ENCODE measurements at places on chromosomes 2 and 18. TPM values are rescaled to one million over a fixed set of nuclear protein-coding genes. Genes with fewer than 3 reads are reported as not detected.

DNA sequence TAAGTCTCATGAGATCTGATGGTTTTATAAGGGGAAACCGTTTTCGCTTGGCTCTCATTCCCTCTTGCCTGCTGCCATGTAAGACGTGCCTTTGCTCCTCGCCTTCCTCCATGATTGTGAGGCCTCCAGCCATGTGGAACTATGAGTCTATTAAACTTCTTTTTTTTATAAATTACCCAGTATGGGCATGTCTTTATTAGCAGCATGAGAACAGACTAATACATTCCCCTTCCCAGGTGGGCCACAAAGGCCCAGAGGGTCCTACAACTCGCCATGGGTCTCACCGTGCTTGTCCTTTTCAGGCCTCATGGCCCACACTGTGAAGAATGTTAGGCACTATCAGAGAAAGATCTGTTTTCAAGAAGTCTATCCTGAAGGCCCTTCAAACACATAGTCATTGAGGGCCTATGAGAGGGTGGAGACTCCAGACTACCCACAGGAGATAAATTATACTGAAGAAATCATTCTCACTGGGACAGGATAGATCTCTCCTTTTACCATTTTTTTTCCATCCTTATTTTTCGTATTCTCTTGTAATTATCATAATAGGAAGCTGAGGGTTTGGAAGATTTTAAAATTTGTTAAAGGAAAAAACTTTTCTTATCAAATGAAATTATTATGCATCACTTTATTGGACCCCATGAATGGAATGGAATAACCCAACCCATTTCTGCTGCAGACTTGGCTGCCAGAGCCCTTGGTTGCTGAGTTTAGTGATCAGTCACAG, 91.0 kb upstream of the MSH2 start:
- DNase-seq, result no peak

DNA sequence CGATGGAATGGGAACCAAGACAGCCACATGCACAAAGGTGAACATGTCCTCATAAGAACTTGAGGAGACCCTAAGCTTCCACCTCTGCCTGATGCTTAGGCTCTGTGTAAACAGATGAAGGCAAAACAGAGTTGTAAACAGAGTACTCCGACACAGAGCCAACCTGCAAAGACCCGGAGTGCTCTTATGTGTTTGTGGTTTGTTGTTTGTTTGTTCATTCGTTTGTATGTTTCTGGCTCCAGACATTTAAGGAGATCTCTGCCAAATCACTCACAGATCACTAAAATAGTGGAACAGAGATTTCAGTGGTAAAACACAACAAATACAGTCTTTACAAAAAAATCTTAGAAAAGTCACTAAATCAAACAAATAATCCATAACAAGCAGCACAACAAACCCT, 294.9 kb downstream of the EIPR1 start:
- no peak for DNase-seq

GRCh38 chr2:106160786-106161261, 33.3 kb downstream of the UXS1 start:
- no peak for DNase-seq

GRCh38 chr2:11862049-11862448, 115.6 kb downstream of the LPIN1 start:
- DNase-seq, result no peak

Gene LHCGR
- total RNA-seq, result under 0.01 TPM

Gene PPP1R7
- total RNA-seq, result 48.9 TPM
